ENCODE measurements at places on chromosomes 11 and 22.

DNA sequence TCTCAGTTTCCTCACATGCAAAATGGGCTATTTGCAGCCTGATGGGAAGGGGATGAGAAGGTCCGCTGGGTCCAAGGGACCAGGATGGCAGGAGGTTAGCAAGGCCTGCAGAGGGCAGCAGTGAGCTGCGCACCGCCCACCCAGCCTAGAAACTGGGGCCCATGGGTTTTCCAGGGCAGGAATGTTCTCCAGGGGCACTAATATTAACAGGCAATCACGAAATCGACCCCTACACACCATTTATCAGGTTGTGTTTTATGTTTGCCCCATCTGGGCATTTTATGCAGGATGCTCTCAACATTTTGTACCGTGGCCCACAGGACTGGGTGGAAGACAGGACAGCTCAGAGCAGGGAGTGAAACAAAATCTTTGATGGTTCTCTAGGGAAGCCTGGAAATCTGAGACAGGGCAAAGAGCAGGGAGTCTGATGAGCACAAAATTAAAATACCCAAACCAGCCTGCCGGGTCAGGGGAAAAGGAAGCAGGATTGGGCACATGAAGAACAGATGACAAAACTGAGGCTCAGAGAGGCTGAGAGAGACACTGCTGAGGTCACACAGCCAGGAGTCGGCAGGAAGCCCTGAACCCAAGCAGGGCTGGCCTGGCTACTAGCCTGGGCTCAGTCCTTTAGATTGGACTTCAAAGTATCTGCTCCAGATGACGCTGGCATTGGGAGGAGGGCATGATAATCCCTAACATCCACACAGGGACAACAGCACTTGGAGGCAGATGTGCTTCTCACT, 1.6 kb upstream of the BCR start:
- DNase-seq, result peak; percentile 33
- H3K36me3 ChIP-seq, result no peaks in the 10 kb centered on the region
- H3K4me1 ChIP-seq, result peaks cover 16% of the 10 kb centered on the region
- H3K27ac ChIP-seq, result peak overlapping the region; percentile 41

DNA sequence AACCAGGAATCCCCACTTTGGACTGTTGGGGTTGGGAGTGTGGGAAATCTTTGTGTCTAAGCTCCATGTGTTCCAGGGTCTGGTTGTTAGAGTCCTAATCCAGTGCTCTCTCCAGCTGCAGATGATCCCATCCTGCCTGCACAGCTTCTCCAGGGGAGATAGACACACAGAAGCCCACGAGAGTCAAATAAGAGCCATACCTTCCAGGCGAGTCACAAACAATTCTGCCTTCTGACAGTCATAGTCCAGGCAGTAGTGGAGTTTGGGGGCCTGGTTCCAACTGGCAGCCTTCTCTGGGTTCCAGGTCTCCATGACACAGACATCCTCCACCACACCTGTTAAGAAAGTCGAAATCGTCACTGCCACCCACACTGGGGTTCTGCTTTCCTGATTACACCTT, 32.1 kb downstream of the SYT13 start:
- H3K4me3 ChIP-seq, result no peak overlapping the region
- H3K4me1 ChIP-seq, result no peaks in the 10 kb centered on the region
- H3K36me3 ChIP-seq, result no peaks in the 10 kb centered on the region
- no peak for DNase-seq
- H3K27me3 ChIP-seq, result no peaks in the 10 kb centered on the region
- H3K27ac ChIP-seq, result no peak overlapping the region

GRCh38 chr11:78699609-78700135, 125.0 kb upstream of the NARS2 start:
- no peak overlapping the region for H3K4me3 ChIP-seq
- H3K4me1 ChIP-seq, result no peaks in the 10 kb centered on the region
- no peak for DNase-seq
- no peak overlapping the region for H3K27ac ChIP-seq

DNA sequence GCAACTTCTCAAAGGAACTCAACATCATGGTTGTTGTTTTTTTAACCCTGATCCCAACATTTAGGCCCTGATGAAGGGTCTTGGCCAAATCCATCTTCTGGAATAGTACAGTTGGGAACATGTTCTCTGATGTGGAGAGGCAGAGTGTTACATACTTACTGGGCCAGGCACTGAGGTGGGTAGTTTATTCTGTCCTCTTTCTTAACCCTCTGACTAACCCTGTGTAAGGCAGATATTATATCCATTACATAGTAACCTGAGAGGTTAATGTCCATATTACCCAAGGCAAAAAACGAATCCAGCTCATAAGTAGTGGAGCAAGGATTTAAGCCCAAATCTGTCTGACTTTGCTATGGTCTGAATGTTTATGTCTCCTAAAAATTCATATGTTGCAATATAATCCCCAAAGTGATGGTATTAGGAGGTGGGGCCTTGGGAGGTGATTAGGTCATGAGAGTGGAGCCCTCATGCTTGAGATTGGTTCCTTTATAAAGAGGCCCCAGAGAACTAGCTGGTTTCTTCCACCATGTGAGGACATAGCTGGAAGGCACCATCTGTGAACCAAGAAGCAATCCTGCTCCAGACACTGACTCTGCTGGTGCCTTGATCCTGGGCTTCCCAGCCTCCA, 16.3 kb downstream of the PPFIBP2 start:
- DNase-seq, result no peak
- H3K4me3 ChIP-seq, result no peak overlapping the region
- peaks cover 10% of the 10 kb centered on the region for H3K27me3 ChIP-seq
- H3K27ac ChIP-seq, result no peak overlapping the region
- no peaks in the 10 kb centered on the region for H3K36me3 ChIP-seq

- peaks cover 45% of the 10 kb centered on the region for H3K4me1 ChIP-seq
- no peaks in the 10 kb centered on the region for H3K27me3 ChIP-seq
- no peak overlapping the region for H3K27ac ChIP-seq
- DNase-seq, result no peak
- peaks cover 39% of the 10 kb centered on the region for H3K36me3 ChIP-seq
Measured at GRCh38 chr22:38728871-38729796, 23.4 kb downstream of the GTPBP1 start.

DNA sequence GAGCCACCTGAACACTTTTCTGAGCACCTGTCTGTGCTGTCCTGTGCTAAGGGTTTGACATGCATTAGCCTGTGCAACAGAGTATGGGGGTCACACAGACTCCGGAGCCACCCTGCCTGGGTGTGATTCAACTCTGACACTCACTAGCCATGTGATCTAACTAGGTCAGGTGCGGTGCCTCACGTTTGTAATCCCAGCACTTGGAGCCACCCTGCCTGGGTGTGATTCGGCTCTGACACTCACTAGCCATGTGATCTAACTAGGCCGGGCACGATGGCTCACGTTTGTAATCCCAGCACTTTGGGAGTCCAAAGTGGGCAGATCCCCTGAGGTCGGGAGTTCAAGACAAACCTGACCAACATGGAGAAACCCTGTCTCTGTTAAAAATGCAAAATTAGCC, 11.4 kb downstream of the UBE2L6 start:
- no peaks in the 10 kb centered on the region for H3K4me1 ChIP-seq
- H3K4me3 ChIP-seq, result no peak overlapping the region
- DNase-seq, result no peak
- H3K27ac ChIP-seq, result no peak overlapping the region

DNA sequence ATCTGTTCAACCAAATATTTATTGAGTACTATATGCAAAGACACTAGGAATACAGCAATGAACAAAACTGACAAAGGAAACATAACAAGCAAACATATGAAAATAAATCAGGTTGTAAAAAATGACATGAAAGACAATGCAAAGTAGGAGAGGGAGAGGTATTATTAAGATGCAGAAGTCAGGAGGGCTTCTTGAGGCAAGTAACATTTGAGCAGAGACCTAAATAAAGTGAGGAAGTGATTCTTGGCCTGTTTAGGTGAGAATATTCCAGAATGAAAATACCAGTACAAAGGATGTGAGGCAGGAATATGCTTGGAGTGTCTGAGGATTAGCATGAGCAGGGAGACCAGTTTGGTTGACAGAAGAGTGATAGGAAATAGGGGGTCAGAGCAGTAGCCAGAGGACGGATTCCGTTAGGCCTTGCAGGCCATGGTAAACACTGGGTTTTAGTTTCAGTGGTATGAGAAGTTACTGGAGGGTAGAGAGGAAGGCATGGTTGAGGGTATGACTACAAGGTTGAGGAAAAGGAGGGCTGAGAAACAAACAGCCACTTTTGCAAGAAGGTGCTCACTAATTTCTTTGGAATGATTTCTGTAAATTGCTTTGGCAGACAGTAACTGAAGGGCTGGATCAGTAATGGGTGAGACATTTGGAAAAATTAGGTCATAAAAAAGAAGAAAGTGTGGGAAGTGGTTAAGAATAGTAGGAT, 191.9 kb downstream of the SWAP70 start:
- H3K36me3 ChIP-seq, result peaks cover 12% of the 10 kb centered on the region
- DNase-seq, result no peak
- H3K4me3 ChIP-seq, result no peak overlapping the region
- no peaks in the 10 kb centered on the region for H3K27me3 ChIP-seq
- H3K27ac ChIP-seq, result no peak overlapping the region
- H3K4me1 ChIP-seq, result peaks cover 17% of the 10 kb centered on the region

Data from T-cell (primary cell).